ENCODE measurements at places on chromosomes 13 and 19. TPM values are rescaled to one million over a fixed set of nuclear protein-coding genes. Genes with fewer than 3 reads are reported as not detected.

GPI gene
- 151 TPM for total RNA-seq

PABPC3 gene
- total RNA-seq, result 0.39 TPM

PSG6 gene
- total RNA-seq, result not detected

TECR gene
- total RNA-seq, result 47.0 TPM

NFIX gene
- 137 TPM for total RNA-seq

TMEM190 gene
- total RNA-seq, result not detected

WDR18 gene
- total RNA-seq, result 41.2 TPM

All from articular chondrocyte of knee joint (primary cell).